ENCODE measurements at places on chromosomes 3 and 15.

DNA sequence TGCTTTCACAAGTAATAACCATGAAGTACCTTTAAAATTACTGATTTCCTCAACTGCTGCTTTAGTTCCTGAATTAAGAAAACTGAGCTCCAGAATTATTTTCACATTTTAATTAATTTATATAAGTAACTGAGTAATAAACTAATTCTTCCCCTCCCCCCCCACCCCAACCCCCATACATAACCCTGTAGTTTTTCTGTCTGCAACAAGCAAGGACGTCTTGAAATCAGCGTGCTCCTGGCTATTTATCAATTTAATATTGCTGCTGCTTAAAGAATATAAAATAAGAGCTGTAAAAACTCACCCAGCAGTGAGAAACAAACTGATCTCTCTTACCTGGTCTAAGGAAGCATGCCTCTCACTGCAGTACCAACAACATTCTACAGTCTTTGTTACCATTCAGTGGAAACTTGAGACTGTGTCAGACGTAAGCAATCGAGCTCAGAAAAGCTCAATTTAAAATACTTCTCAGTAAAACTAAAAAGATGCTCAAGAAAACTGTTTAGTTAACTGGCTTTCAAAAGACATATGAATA lies 121.0 kb downstream of the TFDP2 start:
- no peak for DNase-seq

- DNase-seq: no peak
Observed at GRCh38 chr3:133988631-133989161, 41.0 kb downstream of the SLCO2A1 start.

DNA sequence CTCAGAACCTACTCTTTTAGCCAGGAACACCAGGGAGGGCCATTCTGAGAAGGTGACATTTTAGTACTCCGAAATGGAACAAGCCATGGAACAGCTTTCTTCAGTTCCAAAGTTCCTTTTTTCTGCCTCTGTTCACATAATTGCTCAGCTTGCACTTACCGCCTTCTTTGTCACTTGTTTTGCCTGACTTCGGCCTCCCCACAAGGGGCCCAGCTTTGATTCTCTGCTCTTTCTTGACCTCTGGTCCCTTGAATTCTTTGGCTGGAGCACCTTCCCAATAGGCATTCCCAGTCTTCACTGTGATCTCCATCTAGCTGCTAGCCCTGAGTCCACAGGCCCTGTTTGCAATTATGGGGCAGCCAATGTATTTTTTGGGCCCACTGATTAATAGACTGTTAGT lies 51.4 kb upstream of the SLC7A14 start:
- DNase-seq: no peak

GRCh38 chr3:27714692-27715453 lies 7.2 kb downstream of the EOMES start:
- DNase-seq: no peak

DNA sequence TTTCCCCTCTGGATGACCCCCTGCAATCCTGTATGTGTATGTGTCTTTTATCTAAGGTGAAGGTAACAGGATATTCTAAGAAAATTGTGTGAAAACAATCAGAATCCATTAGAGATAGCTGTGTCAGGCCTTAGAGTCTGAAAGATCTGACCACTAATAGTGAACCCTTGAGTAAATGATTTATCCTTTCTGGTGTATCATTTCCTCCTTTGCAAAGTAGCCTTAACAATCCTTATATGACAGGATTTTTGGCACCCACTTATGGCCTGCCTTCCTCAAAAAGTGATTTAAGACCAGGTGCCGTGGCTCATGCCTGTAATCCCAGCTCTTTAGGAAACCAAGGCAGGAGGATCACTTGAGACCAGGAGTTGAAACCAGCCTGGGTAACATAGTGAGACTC lies 110.2 kb downstream of the RBPMS2 start:
- no peak for DNase-seq

DNA sequence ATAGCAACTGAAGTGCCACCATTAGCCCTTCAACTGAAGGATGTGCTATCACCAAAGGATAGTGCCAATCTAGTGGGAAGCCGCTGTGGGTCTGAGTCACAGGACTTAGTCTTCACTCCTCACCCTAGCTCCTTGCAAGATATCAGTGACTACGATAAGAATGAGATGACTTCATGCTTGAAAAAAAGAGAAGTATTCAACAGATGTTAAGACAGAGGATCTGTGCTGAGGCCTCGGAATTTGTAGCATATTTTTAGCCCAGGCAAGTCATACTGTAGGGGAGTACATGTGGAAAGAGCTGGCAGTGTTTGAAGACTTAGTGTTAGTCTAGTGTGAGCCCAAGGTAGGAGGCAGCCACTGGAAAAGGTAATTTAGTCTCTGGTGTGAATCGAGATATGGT lies 270.7 kb upstream of the LRTM1 start:
- DNase-seq: peak; percentile 88

DNA sequence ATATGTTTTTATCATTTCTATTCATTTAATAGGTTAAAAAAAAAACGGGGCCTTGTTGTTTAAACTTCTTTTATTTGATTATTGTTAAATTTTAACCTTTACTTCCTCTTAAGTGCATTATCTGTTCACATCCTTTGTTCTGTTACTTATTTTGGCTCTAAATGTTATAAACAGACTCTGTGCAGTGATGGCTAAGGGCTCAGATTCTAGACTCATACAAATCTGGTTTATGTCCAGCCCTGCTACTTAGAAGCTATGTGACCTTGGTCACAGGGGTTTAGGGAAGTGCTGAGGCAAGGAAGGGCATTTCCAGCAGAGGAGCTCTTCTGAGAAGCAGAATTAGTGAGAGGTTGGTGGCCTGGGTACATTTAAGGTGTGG lies 55.3 kb upstream of the VILL start:
- no peak for DNase-seq

DNA sequence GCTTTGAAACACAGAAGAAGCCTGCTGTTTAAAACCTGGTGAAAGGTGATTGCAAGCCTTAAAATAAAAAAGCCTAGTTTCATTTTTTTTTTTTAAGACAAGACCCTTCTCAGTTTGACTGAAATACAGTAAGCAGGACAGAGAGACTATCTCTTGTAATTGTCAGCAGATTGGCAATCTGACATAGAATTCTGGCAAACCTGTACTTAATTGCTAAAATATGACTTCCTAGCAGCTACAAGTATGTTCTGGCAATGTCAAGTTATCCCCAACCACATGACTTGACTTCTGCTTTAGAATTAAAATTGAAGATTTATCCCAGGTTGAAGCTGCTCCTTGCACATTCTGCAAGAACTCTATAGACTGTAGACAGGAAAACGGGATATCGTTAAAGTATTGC lies 232.8 kb upstream of the NR2F2 start:
- DNase-seq: no peak

GRCh38 chr15:60399931-60400330 lies 2.1 kb upstream of the ANXA2 start:
- peak; percentile 80 for DNase-seq

DNA sequence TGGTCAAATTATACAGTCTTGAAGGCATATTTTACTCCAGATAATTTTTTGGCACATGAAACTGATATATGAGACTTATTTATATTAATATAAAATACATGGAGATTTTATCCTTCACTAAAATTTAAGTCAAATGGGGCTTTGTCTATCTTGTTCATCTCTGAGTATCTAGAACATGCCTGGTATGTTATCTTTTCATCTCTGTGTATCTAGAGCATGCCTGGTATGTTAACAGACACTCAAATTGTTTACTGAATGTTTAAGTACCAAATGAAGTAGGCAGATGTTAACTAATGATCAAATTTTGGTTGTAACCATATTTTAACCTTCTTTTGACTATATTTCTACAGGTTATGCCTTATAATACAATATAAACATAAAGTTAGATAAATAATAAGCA lies 7.7 kb downstream of the GTF2A2 start:
- DNase-seq: no peak

GRCh38 chr3:196159952-196160804 lies 51.0 kb downstream of the ZDHHC19 start:
- DNase-seq: peak; percentile 54

DNA sequence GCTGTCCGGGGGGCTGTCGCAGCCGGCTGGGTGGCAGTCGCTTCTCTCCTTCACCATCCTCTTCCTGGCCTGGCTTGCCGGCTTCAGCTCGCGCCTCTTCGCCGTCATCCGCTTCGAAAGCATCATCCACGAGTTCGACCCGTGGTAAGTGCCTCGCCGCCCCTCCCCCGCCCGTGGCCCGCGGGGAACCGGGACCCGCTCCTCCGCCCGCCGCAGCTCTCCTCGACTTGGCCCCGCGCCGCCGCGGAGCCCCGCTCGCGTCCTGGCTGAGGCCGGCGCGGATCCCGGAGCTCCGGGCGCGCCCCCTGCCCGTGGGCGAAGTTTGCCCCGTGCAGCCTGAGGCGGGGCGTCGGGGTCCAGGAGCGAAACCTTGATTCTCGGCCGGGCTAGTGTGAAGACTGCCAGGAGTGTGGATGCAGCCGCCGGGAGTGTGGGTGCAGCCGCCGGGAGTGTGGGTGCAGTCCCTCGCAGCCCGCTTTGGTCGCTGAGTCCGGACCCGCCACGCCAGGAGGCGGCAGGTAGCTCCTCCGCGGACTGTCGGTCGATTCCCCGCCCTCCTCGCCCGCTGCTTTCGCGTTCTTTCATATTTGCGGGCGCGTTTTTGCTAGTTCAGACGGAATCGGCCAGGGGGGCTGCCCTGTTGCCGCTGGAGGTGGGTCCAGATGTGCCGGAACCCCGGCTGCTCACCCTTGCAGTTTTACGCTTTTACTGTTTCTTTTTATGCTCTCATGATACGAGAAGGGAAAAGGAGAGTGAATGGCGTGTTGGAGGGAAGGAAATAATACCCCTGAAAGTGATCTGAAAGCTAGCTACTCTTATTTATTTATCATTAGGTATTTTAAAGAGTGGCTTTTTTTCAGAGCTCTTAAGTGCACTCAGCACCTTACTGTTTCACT lies 692 bp downstream of the STT3B start:
- DNase-seq: no peak

DNA sequence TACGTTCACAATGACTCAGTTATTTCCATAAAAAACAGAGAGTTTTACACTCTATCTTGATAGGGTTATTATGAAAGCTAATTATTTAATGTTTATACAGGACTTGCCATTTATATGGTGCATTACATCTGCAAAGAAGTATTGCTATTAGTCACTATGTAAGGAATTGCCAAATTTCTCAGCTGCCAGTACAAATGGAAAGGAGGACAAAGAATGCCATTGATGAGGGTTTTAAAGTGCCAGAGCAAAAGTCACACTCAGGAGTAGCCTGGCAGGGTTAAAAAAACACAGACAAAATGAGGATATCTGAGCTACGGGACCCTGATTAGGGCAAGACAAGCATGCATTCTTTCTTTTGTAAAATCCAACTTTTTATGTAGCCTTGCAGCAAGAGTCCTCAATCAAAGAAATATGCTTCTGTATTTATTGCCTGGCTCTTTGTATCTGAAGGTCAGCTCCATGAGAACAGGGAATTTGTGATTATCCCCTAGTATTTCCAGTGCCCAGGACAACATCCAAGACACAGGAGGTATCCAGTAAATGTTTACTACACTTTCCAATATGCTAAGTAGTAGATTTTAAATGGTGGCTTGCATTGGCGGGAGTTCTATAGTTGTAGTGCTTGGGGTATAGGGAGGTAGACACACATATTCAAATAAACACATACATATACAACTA lies 1013.6 kb downstream of the ROBO1 start:
- no peak for DNase-seq

GRCh38 chr3:116270056-116270455 lies 175.2 kb downstream of the LSAMP start:
- no peak for DNase-seq

GRCh38 chr3:61177450-61177849 lies 73.8 kb downstream of the FHIT start:
- DNase-seq: no peak

GRCh38 chr3:186566772-186567071 lies 417 bp downstream of the TBCCD1 start:
- no peak for DNase-seq

DNA sequence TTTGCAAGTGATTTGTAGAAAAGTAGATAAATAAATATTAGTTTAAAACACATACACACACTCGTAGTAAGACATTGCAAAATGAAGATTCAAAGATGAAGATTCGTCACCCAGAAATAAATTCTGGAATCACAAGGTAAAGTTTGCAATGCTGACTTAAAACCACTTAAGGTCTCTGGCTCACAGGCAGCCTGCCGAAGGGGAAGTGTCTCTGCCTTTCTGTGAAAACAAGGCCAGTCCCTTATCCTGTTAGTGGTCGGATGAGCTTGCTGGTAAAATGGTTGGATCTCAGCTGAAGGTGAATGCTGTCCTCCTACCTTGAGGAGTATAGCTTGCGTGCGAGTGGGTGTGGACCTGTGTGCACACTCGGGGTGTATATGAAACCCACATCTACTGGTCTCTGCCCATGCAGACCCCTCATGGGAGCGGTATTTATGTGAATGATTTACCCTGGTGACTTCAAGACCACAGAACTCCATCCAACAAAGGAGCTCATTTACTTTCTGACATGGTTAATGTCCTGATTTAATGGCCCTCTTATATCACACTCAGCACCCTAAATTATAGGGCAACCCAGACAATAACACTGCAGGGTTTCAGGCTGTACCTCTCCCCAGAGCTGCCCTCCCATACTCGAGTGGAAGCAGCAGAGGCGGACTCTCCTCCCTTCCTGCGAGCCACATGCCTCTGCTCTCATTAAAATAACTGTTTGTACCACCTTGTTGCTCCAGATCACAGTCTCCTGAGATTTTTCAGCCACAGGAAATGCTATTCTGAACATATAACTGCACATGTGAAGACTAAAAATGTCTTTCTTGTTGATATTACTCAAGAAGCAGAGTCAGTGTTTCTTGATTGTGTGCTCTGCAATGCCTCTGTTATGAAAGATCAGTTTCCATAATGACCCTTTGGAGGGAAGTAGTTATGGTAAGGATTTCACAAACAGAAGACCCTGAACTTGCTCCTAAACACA lies 45.9 kb upstream of the ALDH1A3 start:
- no peak for DNase-seq

DNA sequence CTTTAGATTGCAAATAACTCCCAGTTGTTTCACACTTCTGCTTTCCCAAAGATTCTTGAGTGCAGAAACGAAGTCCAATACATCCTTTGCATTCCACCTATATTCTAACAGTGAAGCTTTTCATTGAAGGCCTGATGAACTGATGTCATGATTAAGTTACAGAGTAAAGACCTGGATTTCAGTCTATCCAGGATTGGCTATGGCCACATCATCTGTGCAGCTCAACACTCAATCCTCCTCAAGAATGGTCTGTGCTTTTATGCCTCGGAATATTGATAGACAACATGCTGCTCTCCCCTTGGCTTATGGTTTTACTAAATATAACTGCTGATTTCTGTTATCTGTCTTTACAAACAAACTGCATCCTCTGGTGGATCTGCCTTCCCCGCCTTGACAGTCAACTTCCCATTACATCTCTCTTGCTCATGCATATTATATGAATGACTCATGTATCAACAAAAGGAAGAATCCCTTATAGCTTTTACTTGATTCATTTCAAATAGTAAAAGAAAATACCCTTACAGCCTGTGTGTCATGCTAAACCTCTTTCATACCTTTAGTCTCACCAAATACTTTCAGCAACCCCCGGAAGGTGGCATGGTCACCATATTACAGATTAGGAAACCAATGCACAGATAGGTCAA lies 59.5 kb downstream of the SCN11A start:
- DNase-seq: peak; percentile 83

- DNase-seq: no peak
Observed at GRCh38 chr3:30455840-30456239, 150.6 kb upstream of the TGFBR2 start.

GRCh38 chr15:51089699-51090453 lies 4.8 kb downstream of the TNFAIP8L3 start:
- no peak for DNase-seq

GRCh38 chr3:171239757-171240503 lies 213.4 kb upstream of the SLC2A2 start:
- DNase-seq: no peak

- DNase-seq: no peak
Observed at GRCh38 chr3:78690766-78691165, 1077.0 kb downstream of the ROBO1 start.

All from HS-5 (cell line).